ENCODE measurements at places on chromosomes 4 and X.

DNA sequence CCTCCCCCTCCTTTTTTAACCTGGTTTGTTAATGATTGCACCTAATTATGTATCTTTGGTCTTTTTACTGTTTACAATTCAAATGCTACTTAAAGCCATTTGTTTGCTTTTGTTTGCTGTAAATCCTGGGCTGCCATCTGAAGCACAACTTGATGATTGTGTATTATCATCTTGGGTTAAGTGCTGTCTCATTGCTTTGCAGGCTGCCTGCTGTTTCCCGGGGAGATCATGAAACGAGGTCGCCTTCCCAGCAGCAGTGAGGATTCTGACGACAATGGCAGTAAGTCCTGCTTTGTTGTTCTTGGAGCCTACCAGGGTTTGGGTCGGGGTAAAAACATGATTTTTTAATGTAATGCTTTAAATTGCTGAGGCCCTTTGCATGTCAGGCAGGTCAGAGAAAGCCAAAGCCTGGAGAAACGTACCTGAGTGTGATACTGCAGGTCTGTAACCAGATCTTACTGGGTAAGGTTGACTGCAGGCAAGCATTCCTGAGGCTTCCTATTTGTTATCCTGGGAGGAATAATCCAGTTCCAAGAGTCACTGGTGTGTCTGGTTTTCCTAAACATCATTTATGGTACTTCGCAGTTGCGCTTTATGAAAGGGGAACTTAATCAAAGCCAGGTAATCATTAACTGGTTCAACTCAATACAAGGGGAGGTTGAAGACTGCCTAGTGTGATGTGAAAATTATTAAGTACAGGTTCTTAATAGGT, 22.2 kb downstream of the JADE1 start:
- DNase-seq = no peak

GRCh38 chr4:87037671-87038334, 103.0 kb downstream of the AFF1 start:
- no peak for DNase-seq

- DNase-seq = no peak
Measured at GRCh38 chr4:127788517-127788916, 6.4 kb downstream of the HSPA4L start.

- DNase-seq = peak; percentile 0
Measured at GRCh38 chr4:155666344-155667221, at the start of gene GUCY1A1. Gene GUCY1A1, plus strand, starts transcription at chr4:155666848. Its CDS starts 30,020 bp downstream, at chr4:155696868.

GRCh38 chr4:98311656-98312055, 50.5 kb downstream of the RAP1GDS1 start:
- DNase-seq = no peak

DNA sequence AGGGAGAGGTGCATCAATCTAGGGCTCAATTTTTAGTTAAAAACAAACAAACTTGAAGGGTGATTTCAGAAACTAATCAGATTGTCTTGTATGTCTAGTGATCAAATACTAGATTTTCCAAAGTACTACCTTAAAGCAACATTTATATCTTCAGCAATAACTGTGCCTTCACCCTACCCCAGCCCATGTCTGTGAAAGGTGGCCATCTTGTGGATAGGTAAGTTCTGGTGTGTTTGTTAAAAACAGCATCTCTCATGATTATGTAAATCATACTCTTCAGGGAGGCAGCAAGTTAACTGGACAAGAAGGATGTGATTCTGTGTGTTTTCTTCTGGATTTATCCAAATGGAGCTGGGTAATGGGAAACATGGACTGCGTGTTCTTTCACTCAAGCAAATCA, 81.4 kb upstream of the ACSL1 start:
- no peak for DNase-seq

GRCh38 chr4:10684631-10685030, at the start of gene CLNK:
Gene CLNK, minus strand, starts transcription at chr4:10684768. Its CDS starts 16,899 bp downstream, at chr4:10667869.
- no peak for DNase-seq

- no peak for DNase-seq
Measured at GRCh38 chrX:22730542-22730941, 269.2 kb upstream of the DDX53 start.

Measured in activated CD4-positive, alpha-beta T cell treated with anti-CD3 and anti-CD28 coated beads, Interleukin-2, amount 50 U/mL, for 48 hours (primary cell).